CD4-positive, alpha-beta T cell treated with Interleukin-4 for 1 hour (primary cell): ENCODE measurements at places on chromosomes 4 and X.
A peak's percentile ranks its signal among the peaks of the same experiment; 100 is the strongest.

- DNase-seq = no peak
Measured at GRCh38 chrX:9434051-9434550, 30.8 kb upstream of the TBL1X start.

DNA sequence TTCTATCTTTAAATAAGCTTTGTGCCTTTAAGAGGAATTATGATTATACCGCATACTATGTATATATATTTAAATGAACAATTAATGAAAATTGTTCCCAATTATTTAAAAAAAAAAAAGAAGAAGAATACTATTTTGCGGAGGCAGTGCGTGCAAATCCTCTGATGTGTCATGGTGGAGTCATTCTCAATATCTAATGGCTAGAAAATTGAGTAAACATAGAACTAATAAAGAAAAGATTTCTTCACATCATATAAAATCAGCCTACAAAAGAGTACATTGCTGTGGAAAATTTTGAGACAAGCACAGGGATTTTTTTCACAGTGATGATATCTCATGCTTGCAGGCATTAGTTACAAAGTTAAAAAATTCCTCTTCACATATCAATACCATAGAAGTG is 2.6 kb upstream of the EREG start:
- no peak for DNase-seq

- DNase-seq = peak; percentile 27
Measured at GRCh38 chr4:11480683-11481082, 52.0 kb upstream of the HS3ST1 start.

- no peak for DNase-seq
Measured at GRCh38 chrX:81537723-81538122, 335.8 kb downstream of the SH3BGRL start.

- no peak for DNase-seq
Measured at GRCh38 chrX:136745215-136746173, 35.2 kb downstream of the ARHGEF6 start.

GRCh38 chrX:138001226-138001625 is 435.3 kb downstream of the ZIC3 start:
- no peak for DNase-seq

- DNase-seq = peak; percentile 35
Measured at GRCh38 chrX:42948723-42949657, 171.0 kb upstream of the PPP1R2C start.

- DNase-seq = no peak
Measured at GRCh38 chr4:41795796-41796385, 47.4 kb upstream of the PHOX2B start.

GRCh38 chr4:3660086-3660927 is 105.9 kb upstream of the ADRA2C start:
- no peak for DNase-seq

- DNase-seq = no peak
Measured at GRCh38 chrX:122187069-122187713, 996.9 kb upstream of the GRIA3 start.

DNA sequence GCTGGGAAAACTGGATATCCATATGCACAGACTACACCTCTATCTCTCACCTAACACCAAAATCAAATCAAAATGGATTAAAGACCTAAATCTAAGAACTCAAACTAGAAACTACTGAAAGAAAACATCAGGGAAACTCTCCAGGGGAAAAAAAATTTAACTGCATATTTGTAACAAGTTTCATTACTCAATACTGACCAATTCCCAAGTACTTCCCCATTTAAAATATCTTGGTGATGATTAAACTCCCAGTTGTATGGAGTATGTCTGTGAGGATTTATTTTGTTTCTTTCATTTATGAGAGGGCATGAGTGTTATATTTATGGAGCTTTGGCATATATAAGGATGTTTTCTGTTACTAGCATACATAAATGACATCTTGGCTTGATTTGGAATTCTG is 112.3 kb upstream of the IL15 start:
- DNase-seq = no peak

DNA sequence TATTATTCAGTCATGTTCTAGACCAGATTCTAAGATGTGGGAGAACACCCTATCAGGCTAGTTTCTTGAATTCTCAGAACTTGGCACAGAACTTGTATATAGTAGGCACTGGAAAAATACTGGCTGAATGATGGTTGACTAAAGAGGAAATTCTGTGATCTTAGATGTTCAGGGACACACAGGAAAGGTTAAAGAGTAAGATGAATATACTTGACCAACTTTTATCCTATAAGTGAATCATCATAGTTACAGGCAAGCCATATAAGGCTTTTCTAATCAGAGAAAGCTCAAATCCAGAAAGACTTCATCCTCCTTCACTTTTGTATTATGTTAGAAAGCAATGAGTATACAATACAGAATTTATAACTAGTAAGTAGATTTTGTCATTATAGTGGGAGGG is 53.8 kb downstream of the SEPTIN11 start:
- no peak for DNase-seq

GRCh38 chr4:116926631-116927295 is 158.6 kb downstream of the TRAM1L1 start:
- DNase-seq = no peak

- no peak for DNase-seq
Measured at GRCh38 chr4:144357975-144358374, 217.5 kb upstream of the GYPA start.

GRCh38 chr4:36081185-36081584 is 163.1 kb downstream of the ARAP2 start:
- no peak for DNase-seq

DNA sequence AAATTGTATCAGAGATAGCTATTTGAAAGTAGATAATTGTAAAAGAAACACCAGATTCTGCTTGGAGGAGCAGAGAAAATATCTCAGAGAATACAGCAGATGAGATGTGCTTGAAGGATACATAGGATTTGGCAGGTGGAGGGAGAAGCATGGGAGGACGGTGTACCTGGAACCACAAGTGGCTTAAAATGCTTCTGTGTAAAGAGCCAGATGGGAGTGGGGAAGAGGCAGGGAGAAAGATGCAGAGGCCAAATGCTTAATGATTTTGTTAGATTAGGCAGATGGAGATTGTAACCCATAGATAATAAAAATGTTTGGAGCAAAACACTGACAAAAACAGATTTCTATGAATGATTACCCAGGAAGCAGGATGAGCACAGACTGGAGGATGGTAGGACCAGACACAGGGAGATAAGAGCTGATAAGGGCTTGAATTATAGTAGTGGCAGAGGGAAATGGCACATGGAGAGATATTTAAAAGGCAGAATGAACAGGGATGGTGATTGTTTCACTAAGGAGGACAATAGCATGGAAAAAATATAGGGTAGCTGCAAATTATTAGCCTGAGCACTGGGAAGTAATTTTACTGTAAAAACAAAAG is 145.7 kb upstream of the TBC1D9 start:
- no peak for DNase-seq

DNA sequence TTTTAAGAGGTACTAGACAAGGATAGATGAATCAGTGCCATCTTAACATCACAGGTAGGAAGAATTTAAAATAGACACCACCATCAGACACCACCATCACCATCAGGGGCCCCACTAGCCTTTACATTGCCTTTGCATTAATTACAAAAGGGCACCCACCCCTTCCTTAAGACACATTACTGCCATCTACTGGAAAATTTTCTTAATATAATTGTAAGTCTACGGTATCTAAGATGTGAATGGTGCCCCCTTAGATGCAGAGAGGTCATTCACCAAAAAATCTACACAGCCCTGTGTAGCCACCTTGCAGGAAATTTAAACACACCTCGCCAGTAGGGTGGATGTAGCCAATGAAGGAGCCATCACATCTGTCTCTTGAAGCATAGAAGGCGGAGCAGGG is 184.1 kb downstream of the MID1IP1 start:
- no peak for DNase-seq

- no peak for DNase-seq
Measured at GRCh38 chr4:33696041-33696440, 2548.3 kb downstream of the ARAP2 start.

- no peak for DNase-seq
Measured at GRCh38 chrX:15973946-15974345, 119.3 kb upstream of the AP1S2 start.

GRCh38 chr4:69984030-69984443 is 11.7 kb upstream of the STATH start:
- no peak for DNase-seq

DNA sequence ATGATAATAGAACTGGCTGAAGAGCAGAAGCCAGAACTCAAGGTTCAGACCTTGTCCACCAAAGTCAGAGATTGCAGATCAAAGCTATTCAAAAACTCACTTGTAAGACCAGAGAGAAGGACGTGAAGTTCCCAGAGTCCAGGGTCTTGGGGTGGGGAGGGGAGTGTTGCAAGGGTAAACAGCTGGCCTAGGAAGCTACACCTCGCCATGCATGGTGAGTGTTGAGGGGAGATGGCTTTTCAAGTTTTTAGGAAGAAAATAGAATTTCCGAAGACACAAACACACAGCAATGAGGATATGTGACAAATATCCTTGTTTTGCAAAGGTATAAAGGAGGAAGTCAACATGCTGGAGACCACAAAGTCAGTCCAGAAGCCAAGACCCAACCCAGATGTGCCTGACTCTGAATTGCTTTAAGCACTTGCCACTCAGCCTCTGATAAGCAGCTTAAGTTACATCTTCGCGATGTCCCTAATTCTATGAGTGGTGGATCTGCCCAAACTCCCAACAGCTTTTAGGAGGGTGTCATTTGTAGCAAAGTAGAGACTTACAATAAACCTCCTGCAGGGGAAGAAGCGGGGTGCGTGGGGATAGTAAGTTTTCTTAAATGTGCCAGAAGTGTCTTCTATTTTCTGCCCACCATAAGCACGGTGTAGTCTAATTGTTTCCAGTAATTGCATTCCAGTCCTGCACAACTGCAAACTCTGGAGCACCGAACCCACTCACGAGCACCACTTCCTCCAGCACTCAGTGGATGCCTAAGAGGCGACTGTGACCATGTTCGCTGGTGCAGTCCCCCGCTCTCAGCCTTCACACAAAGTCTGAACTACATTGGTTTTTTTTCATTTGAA is 26.5 kb downstream of the HAND2 start:
- no peak for DNase-seq

DNA sequence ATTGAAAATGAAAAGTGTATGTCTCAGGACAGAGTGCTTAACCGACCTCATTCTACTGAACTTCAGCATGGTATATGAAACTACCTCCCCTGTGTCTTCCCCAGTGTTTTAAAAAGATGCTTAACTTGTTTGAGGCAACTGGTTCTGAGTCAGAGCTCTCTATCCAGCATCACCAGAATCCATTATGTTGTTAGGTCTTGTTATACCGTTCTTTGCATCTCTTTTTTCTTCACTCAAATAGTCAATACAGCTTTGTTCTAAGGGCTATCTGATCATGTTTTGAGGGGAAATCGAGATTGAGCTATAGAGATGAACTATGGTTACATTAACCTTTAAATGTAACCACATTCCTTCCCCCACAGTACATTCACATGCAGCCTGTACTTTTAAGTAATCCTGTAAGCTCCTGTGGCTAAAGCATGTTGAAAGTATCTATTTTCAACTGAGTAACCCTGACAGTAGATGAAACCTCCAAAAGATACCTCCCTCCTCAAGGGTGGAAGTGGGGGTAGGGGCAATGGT is 514.4 kb downstream of the RPA4 start:
- DNase-seq = no peak

DNA sequence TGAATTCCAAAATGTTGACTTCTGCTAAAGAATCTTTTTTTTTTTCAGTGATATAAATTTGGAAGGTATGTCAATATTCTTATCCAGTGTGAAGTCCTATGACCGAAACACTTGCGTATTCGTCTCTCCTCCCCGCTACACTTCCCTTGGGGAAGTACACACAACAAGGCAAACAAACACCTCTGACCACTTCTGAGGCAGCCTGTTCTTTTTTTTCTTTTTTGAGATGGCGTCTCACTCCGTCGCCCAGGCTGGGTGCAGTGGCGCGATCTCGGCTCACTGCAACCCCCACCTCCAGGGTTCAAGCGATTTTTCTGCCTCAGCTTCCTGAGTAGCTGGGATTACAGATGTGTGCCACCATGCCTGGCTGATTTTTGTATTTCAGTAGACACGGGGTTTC is 78.1 kb upstream of the DHRSX start:
- DNase-seq = no peak

- DNase-seq = no peak
Measured at GRCh38 chrX:903116-903515, 272.5 kb downstream of the SHOX start.

DNA sequence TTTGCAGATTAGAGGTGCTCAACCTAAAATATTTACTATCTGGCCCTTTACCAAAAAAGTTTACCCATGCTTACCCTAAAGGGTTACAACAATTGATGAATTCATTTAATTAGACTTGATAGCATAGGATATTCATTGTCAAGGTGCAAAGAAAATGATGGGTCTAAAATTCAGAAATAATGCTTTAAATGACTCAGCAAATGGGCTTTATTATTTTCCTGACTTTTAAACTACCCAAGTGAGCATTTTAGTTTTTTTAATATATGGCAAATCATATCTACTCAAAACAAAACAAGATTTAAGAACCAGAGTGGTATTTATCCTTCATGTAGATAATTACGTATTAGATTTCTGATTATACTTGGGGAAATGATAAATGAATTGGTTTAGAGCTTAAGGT is 235.8 kb downstream of the DCLK2 start:
- DNase-seq = no peak

- no peak for DNase-seq
Measured at GRCh38 chr4:54687887-54688841, 30.4 kb downstream of the KIT start.

- no peak for DNase-seq
Measured at GRCh38 chr4:78288327-78288726, 231.2 kb downstream of the FRAS1 start.

- no peak for DNase-seq
Measured at GRCh38 chr4:169959254-169959653, 66.9 kb downstream of the MFAP3L start.

GRCh38 chr4:54277691-54278090 is 48.6 kb downstream of the PDGFRA start:
- DNase-seq = no peak
